ENCODE measurements at places on chromosomes 6 and 20. TPM values are rescaled to one million over a fixed set of nuclear protein-coding genes. Genes with fewer than 3 reads are reported as not detected.

The OPRL1 gene
- 0.47 TPM for total RNA-seq

The C20orf204 gene
- 1.1 TPM for total RNA-seq

- H3K4me1 ChIP-seq = peaks cover 10% of the 10 kb centered on the region
- no peak overlapping the region for H3K27ac ChIP-seq
- no peaks in the 10 kb centered on the region for H3K27me3 ChIP-seq
- no peak overlapping the region for H3K4me3 ChIP-seq
- no peak for DNase-seq
Observed at GRCh38 chr6:161038229-161039031, 46.9 kb downstream of the MAP3K4 start.

DNA sequence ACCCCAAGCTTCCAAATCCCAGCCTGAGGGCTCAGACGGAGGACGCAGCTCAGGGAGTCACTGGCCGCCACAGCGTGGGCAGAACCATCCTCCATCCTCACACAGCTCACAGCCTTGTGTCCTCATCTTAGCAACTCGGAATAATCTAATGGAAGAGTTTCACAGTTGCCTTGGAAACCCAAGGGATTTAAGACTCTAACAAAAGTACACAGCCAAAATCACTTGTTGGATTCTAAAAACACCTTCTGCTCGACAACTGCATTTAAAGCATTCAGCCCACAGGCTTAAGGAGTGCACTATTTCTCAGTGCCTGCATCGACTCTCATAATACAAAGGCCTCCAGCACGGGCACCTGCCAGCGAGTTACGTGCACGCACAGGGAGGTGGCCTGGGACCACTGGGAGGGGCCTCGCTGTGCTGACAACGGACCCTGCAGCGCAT lies 45.4 kb downstream of the ZBTB46 start:
- peaks cover 11% of the 10 kb centered on the region for H3K4me1 ChIP-seq
- H3K4me3 ChIP-seq = no peak overlapping the region
- H3K27ac ChIP-seq = no peak overlapping the region
- H3K27me3 ChIP-seq = no peaks in the 10 kb centered on the region
- DNase-seq = no peak

DNA sequence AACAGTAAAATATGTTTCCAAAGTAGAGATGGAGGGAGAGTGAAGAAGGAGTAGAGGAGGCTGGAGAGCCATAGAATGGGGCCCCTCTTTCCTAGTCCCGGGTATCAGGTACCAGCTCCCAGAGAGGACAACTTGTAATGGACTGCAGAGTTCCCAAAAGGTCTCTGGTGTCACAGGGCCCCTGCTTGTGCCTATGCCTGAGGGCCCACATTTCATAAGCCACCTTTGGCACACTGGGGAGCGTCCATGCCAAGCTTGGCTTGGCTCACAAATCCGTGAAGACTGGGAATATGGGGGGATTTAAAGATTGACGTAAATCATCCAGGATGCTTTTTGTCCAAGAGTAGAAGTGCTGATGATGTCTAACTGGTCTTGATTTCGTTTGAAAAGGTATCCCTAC lies 16.4 kb upstream of the SLC22A3 start:
- no peak for DNase-seq
- H3K4me1 ChIP-seq = no peaks in the 10 kb centered on the region
- H3K4me3 ChIP-seq = no peak overlapping the region
- H3K27me3 ChIP-seq = peaks cover 22% of the 10 kb centered on the region
- H3K36me3 ChIP-seq = no peaks in the 10 kb centered on the region

DNA sequence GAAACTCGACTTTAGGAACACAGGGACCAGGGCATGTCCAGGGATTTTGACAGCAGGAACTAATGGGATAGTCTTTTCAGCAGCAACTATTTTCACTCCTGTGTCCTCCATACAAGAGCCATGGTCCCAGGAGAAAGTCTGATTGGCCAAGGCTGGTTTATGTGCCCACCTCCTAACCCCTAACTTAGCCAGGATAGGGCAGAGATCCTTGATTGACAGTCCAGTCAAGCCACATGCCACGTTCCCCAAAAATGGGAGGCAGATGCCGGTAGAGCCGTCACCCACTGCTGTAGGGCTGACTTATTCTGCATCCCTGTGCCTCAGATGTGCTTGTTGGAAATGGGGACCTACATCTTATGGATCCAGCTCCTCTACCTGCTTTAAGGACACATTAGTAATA lies 22.3 kb downstream of the SLC2A10 start:
- peaks cover 5% of the 10 kb centered on the region for H3K27me3 ChIP-seq
- no peak overlapping the region for H3K27ac ChIP-seq
- H3K4me1 ChIP-seq = no peaks in the 10 kb centered on the region
- H3K36me3 ChIP-seq = no peaks in the 10 kb centered on the region

DNA sequence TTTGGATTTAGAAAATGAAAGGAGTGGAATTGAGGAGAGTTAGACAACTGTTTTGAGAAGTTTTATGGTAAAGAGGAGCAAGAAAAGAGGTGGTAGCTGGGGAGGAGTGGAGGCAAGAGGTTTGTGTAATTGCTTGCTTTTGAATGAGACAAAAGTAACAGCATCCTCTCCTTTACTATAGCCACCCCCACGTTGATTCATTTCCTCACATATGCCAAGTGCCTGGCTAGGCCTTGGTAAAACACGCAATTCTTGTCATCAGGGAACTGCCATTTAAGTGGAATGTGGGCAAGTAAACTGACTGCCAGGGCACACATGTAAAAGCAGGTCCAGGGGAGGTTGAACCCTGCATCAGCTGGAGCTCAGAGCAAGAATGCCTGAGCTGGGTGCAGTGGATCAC lies 4.1 kb downstream of the MTRES1 start:
- H3K36me3 ChIP-seq = peaks cover 13% of the 10 kb centered on the region
- H3K4me1 ChIP-seq = peaks cover 42% of the 10 kb centered on the region
- DNase-seq = no peak
- no peak overlapping the region for H3K4me3 ChIP-seq
- no peak overlapping the region for H3K27ac ChIP-seq

The TFAP2A gene
- total RNA-seq = not detected

- H3K4me1 ChIP-seq = no peaks in the 10 kb centered on the region
- H3K4me3 ChIP-seq = no peak overlapping the region
- H3K27ac ChIP-seq = no peak overlapping the region
- H3K36me3 ChIP-seq = no peaks in the 10 kb centered on the region
- H3K27me3 ChIP-seq = no peaks in the 10 kb centered on the region
Observed at GRCh38 chr6:160154471-160154870, 32.9 kb downstream of the SLC22A1 start.

DNA sequence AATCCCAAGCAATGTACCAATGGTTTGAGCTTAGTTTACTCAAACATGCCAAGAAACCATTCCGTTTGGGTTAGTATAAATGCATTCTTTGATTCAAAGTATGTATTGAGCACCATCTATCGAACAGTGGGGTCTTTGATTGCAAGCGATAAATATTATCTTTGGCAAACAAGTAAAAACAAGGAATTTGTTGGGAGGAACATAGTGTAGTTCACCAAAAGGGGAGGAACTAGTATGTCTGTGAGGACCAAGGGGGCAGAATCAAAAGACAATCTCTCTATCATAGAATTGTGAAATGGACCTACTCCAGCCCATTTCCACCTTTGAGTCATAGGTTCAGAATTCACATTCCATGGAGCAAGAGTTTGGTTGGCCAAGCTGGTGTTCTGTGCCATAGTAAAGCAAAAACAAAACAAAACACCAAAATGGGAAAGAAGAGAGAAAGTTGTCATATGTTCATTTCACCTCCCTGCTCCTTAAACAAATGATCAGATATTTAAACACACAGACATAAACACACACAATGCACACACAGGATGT lies 266.0 kb downstream of the TSHZ2 start:
- no peaks in the 10 kb centered on the region for H3K27me3 ChIP-seq
- no peak for DNase-seq
- no peak overlapping the region for H3K27ac ChIP-seq

DNA sequence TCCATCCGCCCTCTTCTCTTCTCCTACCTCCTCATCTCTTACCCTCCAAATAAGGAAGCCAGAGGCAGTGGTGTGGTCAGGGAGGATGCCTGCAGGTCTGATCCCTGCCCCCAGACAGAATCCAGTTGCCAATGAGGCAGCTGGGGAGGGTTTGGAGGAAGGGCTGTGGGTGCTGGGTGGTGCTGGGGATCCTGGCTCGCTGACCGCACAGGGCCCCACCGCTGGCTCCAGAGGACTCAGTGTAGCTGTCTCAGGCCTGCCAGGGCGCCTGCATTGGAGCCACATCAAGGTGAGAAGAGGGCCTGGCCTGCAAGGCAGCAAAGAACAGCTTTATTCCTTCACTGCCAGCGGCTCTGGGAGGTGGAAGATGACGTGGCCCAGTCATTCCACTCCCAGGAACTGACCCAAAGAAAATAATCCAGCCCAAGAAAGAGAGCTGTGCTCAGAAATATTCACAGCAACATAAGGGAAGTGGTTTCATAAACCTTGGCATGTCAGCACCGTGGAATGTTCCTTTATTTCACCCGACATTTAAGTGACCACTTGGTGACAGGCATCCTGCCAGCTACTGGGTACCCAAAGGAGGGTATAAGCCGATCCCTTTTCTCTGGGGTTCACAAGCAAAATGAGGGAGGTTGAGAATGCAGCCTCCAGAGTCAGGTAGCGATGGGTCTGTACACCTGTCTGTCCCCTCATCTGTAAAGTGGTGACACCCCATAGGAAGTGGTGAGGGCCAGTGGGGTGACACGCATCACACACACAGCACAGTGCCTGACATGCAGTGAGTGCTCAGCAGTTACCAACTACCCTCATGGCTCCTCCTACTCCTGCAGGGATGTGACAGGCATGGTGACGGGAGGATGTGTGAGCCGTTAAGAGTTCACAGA lies 125.1 kb downstream of the SNX5 start:
- H3K27ac ChIP-seq = no peak overlapping the region
- no peak overlapping the region for H3K4me3 ChIP-seq
- no peaks in the 10 kb centered on the region for H3K4me1 ChIP-seq
- no peaks in the 10 kb centered on the region for H3K27me3 ChIP-seq

DNA sequence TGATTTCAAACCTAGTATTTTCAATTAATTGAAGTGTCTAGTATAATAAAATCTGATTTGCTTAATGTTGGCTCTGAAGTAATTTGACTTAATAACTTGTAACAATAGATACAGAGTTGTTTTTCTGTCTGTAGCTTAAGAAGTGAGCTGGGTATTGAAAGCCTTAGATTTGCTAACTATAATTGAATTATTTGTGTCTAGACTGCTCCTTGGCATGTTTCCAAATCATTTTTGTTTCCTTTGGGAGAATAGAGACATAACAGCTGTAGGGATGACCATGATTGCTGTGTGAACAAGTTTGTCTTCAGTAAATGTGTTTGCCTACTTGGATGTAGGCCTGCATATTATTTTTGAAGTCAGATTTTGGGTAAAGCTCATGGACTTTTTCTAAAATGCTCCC lies 115.4 kb downstream of the SCAF8 start:
- no peak for DNase-seq
- no peaks in the 10 kb centered on the region for H3K27me3 ChIP-seq
- H3K27ac ChIP-seq = no peak overlapping the region
- no peak overlapping the region for H3K4me3 ChIP-seq

DNA sequence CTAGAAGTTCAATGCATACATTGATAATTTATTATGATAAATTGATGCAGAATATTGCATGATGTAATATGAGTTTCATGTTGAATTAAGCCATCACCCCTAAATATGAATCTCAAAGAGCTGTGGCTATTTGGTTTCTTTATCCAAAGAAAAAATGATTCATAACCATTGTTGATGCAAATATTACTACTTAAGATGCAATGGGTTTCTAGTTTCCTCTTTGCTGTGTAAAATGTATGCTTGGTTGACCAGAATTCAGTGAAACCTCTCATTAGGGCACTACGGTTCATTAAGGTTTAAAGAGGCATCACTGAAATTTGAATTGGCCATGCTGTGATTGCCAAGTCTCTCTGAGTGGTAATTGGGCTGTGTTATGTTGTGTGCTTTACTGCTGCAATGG lies 492.5 kb upstream of the FLRT3 start:
- H3K27me3 ChIP-seq = no peaks in the 10 kb centered on the region
- no peaks in the 10 kb centered on the region for H3K36me3 ChIP-seq
- DNase-seq = no peak
- H3K4me3 ChIP-seq = no peak overlapping the region

The ZFP64 gene
- 12.2 TPM for total RNA-seq

DNA sequence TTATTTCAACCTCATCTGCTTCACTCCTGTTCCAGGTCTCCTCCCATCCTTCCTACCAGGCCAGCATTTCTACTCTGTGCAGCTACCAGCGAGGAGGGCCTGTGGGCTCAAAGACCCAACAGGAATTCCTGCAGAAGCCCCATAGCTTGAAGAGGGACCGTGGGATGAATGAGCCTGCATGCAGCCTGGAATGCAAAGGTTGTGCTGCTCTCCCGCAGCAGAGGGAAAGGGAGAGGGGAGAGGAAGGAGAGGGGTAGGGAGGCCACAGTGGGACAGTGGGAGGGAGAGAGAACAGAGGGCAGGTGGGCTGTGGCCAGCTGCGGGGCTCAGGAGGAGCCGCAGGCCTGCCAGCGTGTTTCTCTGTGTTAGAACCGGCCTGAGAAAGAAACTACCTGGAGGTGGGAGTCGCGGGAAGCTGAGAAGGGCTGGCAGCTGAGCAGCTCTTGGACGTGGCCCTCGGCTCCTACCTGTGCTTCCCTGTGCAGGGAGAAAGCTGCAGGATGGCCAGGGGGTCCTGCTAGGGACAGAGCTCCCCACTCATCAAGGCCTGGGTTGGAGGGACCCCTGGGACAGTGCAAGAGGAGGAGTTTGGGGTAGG lies 66.1 kb upstream of the MLN start:
- H3K36me3 ChIP-seq = no peaks in the 10 kb centered on the region
- no peak overlapping the region for H3K4me3 ChIP-seq
- H3K4me1 ChIP-seq = peaks cover 1% of the 10 kb centered on the region
- no peak overlapping the region for H3K27ac ChIP-seq
- H3K27me3 ChIP-seq = no peaks in the 10 kb centered on the region
- DNase-seq = no peak

- no peaks in the 10 kb centered on the region for H3K27me3 ChIP-seq
- DNase-seq = no peak
- H3K4me3 ChIP-seq = no peak overlapping the region
- H3K4me1 ChIP-seq = peaks cover 45% of the 10 kb centered on the region
- no peak overlapping the region for H3K27ac ChIP-seq
Observed at GRCh38 chr6:42769051-42769450, 12.8 kb upstream of the BICRAL start.

DNA sequence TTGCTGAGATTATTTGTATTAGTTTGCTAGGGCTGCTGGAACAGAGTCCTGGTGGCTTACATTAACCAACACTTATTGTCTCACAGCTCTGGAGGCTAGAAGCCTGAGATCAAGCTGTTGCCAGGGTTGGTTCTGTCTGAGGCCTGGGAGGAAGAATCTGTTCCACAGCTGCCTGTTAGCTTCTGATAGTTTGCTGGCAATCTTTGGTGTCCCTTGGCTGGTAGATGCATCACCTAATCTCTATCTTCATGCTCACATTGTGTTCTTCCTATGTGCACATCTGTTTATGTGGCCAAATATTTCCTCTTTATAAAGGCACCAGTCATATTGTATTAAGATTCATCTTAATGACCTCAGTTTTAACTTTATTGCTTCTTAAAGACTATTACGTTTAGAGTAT lies 19.5 kb downstream of the SF3B5 start:
- H3K27ac ChIP-seq = no peak overlapping the region
- no peaks in the 10 kb centered on the region for H3K27me3 ChIP-seq
- no peaks in the 10 kb centered on the region for H3K36me3 ChIP-seq
- no peak for DNase-seq

- no peak overlapping the region for H3K27ac ChIP-seq
- no peaks in the 10 kb centered on the region for H3K36me3 ChIP-seq
- H3K4me3 ChIP-seq = no peak overlapping the region
- H3K4me1 ChIP-seq = no peaks in the 10 kb centered on the region
- no peaks in the 10 kb centered on the region for H3K27me3 ChIP-seq
Observed at GRCh38 chr20:8877294-8877693, 191.6 kb upstream of the PLCB4 start.

All from activated naive CD4-positive, alpha-beta T cell treated with anti-CD3 and anti-CD28 coated beads for 36 hours (primary cell).